Astrocyte of the spinal cord (primary cell): ENCODE measurements at places on chromosomes 4 and X.

DNA sequence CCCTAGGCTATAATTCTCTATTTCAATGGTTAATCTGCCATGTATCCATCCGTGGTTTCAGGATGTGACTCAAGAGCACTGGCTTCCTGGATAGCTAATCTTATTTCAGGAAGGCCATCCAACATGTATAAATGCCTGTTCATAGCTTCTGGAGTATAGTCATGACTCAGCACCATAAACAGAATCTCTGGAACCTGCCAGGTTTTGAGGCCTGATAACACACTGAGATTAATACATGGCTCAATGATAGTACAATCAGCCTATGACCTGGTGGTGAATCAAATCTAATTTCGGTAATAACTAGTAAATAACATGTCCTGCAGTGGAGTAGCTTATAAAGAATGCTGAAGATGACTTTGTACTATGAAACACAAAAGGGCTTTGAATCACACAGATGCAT is 5.7 kb upstream of the IL13RA2 start:
- DNase-seq, result peak; percentile 70

GRCh38 chr4:77187322-77187721 is 30.3 kb downstream of the CCNG2 start:
- no peak for DNase-seq

DNA sequence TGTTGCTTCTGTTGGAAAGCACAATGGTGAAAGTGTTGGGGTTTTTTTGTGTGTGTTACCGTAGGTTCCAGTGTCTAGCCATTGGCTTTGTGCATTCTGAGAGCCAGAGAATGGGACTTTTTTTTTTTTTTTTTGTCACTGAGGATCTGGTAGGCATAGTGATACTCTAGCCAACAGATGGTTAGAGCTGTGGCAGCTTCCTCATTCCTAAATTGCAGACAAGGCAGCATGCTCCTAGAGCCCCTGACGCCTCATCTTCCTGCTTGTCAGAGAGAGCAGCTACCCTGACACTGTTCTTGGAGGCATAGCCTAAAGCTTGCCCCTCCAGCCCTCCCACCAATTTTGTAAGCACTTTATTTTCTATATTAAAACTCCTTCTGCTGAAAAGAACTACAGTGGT is 27.0 kb downstream of the ARHGEF9 start:
- no peak for DNase-seq

DNA sequence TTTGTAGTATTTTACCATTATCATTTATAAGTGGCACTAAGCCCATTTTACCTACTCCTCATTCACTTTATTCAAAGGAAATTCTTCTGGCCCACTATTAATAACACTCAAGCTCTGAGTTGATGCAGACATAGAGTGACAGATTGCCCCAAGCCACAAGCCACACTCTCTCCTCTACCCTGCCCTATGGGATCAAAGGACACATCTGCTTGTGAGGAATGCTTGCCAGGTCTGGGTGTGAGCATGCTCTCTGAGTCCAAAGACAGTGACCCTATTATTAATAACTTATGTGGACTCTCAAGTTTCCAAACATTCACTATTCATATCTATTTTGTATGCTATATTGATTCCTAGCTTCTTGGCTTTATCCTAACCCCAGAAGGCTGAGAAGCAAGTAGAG is 18.5 kb downstream of the ETNPPL start:
- no peak for DNase-seq

- DNase-seq, result no peak
Measured at GRCh38 chrX:10254739-10255138, 98.0 kb downstream of the CLCN4 start.

- peak; percentile 59 for DNase-seq
Measured at GRCh38 chr4:88660446-88661294, 37.0 kb downstream of the NAP1L5 start.

DNA sequence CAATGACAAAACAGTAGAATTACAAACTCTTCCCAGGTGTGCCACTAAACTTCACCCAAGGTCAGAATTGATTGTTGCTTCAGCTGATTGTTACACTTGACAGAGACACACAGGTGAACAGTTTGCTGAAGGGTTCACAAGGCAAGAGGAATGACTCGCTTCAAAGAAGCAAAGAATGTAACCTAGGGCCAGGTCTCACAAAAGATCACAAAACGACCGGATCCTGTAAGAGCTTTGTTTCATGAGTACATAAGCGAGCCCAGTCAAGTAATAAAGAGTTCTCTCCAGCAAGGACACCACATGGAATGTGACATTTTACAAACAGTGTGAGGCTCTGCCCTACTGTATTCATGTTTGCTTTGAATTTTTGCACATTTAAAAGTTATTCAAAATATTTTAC is 9.1 kb downstream of the LNX1 start:
- DNase-seq, result no peak

- no peak for DNase-seq
Measured at GRCh38 chrX:8743126-8743732, 11.3 kb upstream of the ANOS1 start.

GRCh38 chrX:110692866-110693265 is 102.8 kb downstream of the CHRDL1 start:
- DNase-seq, result no peak

GRCh38 chr4:184196730-184197385 is 20.8 kb downstream of the ENPP6 start:
- no peak for DNase-seq

DNA sequence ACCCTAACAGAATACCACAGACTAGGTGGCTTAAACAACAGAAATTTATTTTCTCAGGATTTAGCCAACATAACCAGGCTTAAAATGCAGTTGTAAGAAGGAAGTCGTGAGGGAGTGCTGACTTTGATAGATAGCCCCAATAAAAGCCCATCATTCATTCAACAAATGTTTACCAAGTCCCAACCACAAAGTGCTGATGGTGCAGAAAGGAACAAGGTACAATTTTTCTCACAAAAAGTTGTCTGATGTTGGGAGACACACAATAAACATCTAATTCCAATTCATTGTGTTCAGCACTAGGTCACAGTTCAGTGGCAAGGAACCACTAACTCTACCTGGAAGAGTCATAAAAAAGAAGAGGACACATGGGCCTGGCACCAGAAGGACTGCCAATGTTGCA is 42.2 kb downstream of the AKAP4 start:
- DNase-seq, result no peak

- DNase-seq, result no peak
Measured at GRCh38 chrX:47296766-47297365, 64.1 kb downstream of the USP11 start.

DNA sequence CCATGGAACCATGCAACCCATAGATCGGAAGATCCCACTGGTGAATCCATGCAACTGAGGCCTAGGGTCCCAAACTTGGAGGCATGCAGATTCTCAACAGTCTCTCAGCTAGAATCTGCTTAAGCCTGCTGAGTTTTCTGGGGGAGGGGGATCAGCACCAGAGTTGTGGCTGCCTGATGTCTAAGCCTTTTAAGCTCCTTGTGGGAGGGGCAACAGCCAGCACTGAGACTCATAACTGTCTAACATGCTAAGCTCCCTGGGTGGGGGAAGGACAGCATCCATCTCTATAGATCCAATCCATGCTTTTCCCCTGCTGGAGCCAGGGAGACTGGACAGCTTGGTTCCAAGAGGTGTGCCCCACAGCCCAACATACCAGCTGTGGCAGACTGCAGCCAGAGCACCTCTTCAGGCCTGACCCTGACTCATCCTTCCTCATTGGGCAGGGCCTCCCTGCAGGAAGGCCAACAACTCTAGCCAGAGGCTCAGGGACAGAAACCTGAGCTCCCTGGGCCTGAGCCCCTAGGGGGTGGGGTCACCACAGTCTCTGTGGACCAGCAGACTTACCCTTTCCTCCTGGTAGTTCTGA is 300.1 kb upstream of the SLC7A11 start:
- DNase-seq, result no peak

- no peak for DNase-seq
Measured at GRCh38 chr4:40448875-40449274, 113.7 kb downstream of the CHRNA9 start.
